ENCODE measurements at places on chromosomes 5 and 9.
A peak's percentile ranks its signal among the peaks of the same experiment; 100 is the strongest.

DNA sequence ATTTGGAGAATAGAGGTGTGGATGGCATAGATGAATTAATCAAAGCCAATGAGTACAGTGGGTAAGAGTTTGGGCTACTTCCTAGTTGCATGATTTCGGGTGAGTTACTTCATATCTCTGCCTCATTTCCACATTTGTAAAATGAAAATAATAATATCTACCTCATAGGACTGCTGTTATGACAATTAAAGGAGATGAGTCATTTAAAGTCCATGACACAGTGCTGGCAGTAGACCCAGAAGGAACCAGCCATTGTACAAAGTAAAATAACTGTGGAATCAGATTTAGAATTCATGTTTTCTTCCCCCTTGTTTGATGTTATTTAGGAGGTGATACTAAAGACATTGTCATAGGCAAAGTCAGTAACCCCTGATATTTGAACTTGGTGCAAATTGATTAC is 139.5 kb upstream of the SLC27A6 start:
- DNase-seq: peak; percentile 67

- DNase-seq: no peak
Observed at GRCh38 chr5:155772009-155772662, 554.8 kb upstream of the SGCD start.

- DNase-seq: peak; percentile 15
Observed at GRCh38 chr5:76104027-76104426, 20.8 kb downstream of the SV2C start.

DNA sequence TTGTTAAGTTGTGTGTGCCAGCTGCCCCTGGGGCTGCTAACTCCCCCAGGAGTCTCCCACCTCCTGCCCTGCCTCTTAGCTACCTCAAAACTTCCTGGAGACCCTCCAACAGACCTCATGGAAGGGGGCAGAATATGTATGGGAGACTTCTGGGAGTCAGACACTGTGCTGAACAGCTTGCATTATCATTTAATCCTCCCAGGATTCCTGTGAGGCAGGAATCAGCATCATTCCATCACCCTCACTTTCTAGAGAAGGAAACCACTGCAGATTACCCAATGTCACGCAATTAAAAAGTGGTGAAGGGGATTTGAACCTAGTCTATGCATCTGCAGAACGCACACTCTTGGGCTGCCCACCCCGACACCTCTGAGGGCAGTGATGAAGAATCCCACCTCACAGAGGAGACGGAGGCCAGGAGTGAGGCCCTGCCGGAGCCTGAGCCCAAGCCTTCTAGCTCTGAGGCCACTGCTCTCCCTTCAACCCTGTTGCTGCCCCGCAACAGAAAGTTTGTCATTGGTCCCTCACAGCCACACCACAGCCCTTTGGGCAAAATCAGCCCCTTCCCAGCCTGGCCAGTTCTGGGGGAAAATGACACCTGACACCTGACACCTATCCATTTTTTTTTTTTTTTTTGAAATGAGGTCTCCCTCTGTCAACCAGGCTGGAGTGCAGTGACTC is 30.3 kb upstream of the IL17B start:
- DNase-seq: no peak

Data from fibroblast of skin of abdomen (primary cell).